ENCODE measurements at places on chromosomes 11 and 22.

DNA sequence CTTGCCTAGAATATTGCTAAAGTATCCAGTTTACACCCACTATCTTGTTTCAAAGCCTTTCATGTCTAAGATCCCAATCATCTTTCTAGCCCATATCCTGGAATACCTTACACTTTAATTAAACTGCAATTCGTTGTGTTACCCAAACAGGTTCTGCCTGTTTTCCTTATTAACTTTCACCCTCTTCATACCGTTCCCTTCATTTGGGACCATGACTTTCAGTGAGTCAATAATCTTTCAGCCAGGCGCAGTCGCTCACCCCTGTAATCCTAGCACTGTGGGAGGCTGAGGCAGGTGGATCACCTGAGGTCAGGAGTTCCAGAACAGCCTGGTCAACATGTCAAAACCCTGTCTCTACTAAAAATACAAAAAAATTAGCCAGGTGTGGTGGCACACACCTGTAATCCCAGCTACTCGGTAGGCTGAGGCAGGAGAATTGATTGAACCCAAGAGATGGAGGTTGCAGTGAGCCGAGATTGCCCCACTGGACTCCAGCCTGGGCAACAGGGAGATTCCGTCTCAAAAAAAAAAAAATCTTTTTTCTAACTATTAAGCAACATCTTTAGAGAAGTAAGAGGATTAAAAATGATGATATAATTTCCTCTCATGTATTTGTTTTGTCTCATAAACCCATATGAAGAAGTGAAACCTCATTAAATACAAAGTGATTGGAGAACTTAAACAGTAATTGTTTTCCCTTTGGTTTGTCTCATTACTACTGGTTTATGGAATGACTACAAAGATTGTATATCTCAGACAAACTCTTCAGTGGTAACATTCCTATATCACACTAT lies 20.7 kb downstream of the DMC1 start:
- DNase-seq, result no peak

GRCh38 chr11:30381879-30382278 lies 59.0 kb downstream of the ARL14EP start:
- DNase-seq, result no peak

GRCh38 chr11:69627551-69627950 lies 13.4 kb upstream of the CCND1 start:
- no peak for DNase-seq

DNA sequence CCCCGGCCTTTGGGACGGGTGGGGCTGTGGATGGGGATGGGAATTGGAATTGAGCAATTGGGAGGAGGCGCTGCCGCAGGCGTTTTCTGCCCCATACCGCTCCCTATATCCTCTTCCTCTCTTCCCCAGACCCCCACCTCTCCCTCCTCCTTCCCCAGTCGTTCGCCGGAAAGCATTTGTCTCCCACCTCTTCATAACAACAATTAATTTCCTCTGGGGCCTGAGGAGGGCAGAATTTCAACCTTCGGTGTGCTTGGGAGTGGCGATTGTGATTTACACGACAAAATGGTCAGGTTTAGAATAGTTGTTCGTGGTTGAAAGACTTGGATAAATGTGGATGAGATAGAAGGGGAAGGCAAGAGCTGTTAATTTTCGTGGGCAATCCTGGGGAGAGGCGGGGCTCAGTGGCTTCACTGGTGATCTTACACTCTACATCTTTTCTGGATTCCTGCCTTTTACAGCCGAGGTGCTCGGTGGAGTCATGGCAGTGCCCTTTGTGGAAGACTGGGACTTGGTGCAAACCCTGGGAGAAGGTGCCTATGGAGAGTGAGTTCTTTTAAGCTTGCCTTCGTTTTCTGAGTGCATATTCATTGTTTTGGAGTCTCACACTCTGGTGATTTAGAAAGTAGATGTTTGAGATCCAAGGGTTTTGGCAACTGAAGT lies 1.5 kb downstream of the CHEK1 start:
- DNase-seq, result peak; percentile 86

All from fibroblast of pulmonary artery (primary cell).